NCI-H345 (cell line): ENCODE measurements at places on chromosomes 3 and 15.

DNA sequence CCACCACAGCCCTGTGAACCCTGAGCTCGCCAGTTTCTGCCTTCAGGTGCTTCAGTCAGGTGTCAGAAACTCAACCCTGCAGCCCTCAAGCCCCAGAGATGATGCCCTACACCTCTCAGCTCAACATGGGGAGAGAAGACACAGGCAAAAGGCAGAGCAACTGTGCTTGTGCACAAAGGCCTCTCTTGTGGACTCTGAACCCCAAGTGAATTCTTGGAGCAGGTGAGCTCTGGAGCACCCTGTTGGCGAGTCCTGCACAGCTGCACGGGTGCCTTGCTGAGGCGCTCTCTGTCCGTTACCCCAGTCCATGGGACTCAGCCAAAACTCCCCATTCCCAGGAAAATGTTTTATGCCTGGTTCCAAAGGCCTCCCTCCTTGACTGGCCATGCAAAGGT, 197.0 kb downstream of the KLF13 start:
- no peak for DNase-seq

GRCh38 chr3:57855943-57856342, 99.8 kb downstream of the SLMAP start:
- no peak for DNase-seq

DNA sequence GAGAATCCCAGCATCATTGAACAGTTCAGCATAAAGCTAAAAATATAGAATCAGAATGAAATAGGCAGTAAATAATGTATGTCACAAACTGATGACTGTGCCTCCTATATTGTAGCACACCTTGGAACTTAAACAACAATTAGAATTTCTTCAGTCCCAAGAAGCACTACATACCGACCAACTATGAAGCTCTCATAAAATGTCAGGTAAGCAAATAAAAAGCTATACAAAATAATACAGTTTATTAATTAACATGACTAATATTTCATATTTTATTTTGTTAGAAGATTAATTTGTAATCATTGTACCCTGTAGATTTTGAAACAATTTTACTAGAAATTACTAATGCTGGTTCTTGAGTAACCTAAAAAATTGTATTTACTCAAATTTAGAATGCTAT, 85.1 kb upstream of the GK5 start:
- no peak for DNase-seq

DNA sequence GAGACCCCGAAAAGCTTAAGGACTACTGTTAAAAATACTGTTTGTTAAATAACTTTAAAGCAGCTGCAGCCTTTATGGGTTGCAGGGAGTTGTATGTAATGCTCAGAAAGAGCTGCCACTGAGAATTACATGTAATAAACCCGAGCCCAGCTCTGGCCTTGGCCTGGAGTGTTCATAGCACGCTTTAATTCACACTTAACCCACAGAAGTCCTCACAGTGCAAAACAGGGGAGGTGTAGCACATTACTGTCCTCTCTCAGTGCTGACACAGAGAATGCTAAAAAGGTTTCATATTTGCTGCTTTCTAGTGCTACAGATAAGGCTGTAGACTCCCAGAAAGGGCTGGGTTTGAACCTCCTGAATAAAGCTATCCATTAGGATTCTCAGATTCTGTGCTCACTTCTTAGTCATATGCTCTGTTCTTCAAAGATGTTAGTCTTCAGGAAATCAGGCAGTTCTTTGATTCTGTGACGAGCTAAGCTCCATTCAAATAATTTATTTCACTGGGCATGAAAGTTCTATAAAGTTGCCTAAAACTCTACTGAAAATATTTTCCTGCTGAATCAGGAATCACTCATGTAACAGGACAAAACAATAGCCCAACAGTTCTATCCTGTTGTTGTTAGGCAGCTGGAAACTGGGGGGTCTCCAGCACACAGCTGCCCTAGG, 108.0 kb downstream of the SENP2 start:
- no peak for DNase-seq

DNA sequence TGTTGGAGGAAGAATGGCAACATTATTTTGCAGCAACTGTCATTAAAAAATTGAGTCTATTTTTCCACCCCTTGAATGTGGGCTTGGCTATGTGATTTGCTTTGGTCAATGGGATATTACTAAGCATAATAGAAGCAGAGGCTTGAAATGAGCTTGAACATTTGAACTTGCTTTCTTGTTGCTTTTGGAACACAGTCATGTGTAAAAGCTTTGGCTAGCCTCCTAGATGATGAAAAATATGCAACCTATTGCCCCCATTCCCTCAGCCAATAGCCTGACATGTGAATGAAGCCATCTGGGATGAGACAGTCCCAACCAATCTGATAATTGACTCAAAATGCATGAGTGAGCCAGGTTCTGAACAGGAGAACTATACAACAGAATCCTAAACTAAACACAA, 78.4 kb downstream of the PLSCR2 start:
- DNase-seq: no peak

DNA sequence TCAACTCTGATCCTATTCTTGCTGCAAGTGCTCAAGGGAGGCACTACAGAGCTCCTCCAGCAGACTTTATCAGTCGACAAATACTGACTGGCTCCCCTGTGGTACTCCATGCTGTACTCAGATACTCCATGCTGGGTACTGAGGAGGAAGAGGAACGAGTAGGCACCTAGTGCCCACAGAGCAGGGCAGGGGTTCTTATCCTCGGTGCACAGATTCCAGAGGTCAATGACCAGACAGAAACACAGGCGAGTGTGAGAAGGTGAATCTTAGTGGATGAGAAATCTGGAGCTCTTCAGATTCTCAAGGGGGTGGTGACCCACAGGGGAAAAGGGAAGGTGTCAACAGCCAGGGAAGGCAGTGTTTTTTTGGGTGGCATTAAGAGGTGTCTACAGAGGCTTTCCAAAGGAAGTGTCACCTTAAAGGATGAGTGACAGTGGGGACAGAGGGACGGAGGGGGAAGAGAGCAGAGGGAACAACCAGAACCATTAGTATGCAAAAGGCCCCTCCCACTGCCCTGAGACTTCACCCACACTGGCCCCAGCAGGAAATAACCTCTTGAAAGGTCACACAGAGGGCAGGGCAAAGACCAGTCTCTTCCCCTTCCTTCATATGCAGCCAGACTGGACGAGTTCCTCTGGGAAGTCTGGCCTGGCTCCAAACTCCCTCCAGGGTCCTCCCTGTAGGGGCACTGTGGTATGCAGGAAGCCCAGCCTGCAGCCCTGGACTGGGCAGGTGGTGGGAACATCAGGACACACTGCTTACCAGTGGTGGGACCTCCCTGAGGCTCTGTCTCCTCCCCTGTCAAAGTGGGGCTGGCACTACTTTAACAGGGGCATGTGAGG, 27.5 kb downstream of the CCDC12 start:
- DNase-seq: no peak

GRCh38 chr15:101104141-101104540, 147.7 kb downstream of the CHSY1 start:
- no peak for DNase-seq
